CD8-positive, alpha-beta memory T cell (primary cell): ENCODE measurements at places on chromosomes 12 and 14.

GRCh38 chr12:64065881-64066451 is 156.1 kb downstream of the KICS2 start:
- no peak for DNase-seq

GRCh38 chr12:121334513-121335343 is 17.5 kb downstream of the ANAPC5 start:
- DNase-seq: no peak

- no peak for DNase-seq
Observed at GRCh38 chr12:113097716-113098440, 37.7 kb downstream of the RASAL1 start.

DNA sequence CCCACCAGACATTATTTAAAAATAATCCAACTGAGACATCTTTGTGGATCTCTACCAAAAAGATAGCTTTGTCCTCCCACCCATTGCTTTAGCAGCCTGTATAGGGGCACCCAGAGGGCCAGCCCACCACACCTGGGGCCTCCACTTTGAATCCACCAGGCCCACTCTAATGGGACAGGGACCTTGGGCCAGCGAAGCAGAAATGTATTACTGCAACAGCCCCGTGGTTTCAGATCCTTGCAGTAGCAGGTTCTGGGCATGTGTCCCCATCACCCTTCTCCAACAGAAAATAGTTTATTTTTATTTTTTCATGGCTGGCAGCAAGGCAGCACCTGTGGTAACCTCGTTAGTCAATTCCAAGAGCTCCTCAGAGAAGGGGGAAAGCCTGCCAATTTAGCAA is 218.4 kb downstream of the ZFP36L1 start:
- DNase-seq: no peak

- DNase-seq: no peak
Observed at GRCh38 chr14:65958664-65959562, 527.3 kb upstream of the CCDC196 start.
